ENCODE measurements at places on chromosomes 11 and 22. TPM values are rescaled to one million over a fixed set of nuclear protein-coding genes. Genes with fewer than 3 reads are reported as not detected.
A peak's percentile ranks its signal among the peaks of the same experiment; 100 is the strongest.

Gene FBLN1
- 5.2 TPM for total RNA-seq

Gene HBD
- 8.8 TPM for total RNA-seq

Gene C22orf42
- total RNA-seq, result not detected

Gene GSC2
- not detected for total RNA-seq

Gene FOLR1
- not detected for total RNA-seq

Gene OR56A1
- not detected for total RNA-seq

Gene KCNK7
- total RNA-seq, result 1.1 TPM

DNA sequence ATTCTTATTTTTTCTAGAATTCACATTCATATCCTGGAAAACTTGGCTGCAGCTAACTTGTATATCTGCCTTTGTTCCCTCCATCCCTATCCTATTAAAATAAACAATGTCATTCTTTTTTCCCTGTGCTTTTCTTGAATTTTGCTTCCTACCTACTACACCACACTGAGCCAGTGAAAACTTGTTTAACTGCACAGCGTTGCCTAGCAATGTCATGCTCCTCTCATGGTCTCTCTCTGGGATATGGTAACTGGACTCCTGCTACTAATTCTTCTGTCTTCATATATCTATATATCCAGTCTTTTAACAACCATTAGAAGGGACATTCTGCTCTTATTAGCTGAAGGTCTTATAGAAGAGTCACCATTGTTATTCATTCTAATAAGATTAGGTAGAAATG is 434.4 kb downstream of the METTL15 start:
- no peak for DNase-seq

- DNase-seq, result no peak
Measured at GRCh38 chr22:50141891-50142363, 28.6 kb upstream of the PANX2 start.

DNA sequence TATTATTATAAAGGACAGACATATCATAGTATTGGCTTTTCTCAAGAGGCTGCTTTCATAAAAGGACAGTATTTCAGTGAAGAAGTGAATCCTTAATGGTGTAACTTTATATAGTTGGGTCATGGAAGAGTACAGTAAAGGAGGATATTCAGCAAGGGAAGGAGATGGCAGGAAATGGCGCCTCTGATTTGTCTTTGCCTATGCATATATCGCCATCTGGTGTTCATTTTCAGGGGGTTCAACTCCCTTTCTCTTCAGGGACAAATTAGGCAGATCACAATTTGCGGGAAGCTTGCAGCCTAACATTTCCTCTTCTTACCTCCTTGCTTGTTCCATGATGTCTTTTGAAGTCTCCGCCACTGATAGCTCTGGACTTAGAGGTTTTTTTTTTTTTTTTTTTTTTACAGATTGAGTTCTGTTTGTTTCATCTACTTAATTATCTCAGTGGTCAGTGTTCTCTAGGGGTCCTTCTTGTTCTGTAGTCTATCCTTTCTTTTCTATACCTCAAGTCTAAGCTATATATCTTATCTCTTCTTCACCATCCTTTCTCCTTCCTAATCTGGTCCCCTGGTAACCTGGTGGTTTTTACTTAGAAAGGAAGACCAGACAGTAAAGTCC is 21.8 kb upstream of the RRM1 start:
- no peak for DNase-seq

DNA sequence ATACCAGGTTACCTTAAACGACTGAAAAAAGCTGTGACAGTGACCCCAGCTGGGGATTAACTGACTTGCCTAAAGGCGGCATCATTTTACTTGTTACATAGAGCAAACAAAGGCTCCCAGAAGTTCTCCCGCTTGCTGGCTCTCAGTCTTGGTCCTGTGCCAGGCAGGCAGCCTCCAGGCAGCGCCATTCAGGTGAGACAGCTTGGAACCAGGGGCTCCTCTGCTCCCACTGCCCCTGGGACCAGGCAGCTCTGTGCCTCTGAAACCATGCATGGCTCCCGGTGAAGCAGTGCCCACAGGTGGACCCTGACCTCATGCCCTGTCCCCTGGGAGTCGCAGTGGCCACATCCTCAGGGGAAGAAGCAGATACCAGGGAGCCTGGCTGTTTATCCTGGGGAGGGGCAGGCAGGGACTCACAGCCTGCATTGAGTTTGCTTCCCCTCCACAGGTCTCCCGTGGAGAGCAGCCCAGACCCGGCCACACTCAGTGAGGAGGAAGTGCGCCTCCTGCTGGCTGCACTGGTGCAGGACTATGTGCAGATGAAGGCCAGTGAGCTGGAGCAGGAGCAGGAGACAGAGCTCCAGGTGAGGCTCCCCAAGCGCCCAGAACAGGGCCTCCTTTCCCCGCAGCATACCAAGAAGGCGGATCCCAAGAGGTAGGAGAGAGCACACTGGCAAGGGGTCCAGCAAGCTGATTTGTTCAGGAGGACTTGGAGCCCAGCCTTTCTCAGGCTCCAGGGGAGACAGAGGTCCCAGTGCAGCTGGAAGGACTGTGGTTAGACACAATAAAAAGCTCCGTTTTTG is 15.6 kb upstream of the CYP2R1 start:
- DNase-seq, result peak; percentile 96

DNA sequence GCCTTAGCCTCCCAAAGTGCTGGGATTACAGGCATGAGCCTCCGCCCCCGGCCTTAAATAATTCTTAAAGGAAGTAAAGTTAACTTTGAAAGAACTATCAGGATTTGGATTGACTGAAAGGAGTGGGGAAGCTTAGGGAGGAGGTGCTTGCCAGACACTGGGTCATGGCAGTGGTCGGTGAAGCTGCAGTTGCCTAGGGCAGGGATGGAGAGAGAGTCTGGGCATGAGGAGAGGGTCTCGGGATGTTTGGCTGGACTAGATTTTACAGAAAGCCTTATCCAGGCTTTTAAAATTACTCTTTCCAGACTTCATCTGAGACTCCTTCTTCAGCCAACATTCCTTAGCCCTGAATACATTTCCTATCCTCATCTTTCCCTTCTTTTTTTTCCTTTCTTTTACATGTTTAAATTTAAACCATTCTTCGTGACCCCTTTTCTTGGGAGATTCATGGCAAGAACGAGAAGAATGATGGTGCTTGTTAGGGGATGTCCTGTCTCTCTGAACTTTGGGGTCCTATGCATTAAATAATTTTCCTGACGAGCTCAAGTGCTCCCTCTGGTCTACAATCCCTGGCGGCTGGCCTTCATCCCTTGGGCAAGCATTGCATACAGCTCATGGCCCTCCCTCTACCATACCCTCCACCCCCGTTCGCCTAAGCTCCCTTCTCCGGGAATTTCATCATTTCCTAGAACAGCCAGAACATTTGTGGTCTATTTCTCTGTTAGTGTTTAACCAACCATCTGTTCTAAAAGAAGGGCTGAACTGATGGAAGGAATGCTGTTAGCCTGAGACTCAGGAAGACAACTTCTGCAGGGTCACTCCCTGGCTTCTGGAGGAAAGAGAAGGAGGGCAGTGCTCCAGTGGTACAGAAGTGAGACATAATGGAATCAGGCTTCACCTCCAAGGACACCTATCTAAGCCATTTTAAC is at the start of gene NNMT:
NNMT (plus strand) TSS at position 724 of the 929 bp plus-strand sequence; CDS start at position 882, 158 bp downstream.
- DNase-seq, result no peak

GRCh38 chr11:118918686-118919280 is 6.9 kb downstream of the BCL9L start:
- no peak for DNase-seq

DNA sequence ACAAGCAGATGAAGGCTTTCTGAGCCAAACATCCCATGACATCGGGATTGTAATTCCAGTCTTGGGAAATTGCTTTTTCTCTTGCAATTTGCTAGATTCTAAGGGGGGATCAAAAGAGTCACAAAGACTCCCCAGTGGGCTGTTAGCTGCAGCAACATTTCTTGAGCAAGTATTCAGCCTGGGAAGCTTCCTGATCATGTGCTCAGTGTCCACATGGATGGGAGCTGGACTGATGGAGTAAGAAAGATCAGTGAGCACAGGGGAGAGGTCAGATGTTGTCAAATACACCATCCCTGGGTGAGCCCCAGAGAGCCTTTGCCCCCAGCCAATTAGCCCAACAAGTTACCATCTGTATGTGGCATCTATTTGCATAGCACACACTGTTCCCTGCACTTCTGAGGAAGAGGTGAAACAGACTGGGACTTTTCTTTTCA is 10.2 kb upstream of the GRK3 start:
- DNase-seq, result no peak

DNA sequence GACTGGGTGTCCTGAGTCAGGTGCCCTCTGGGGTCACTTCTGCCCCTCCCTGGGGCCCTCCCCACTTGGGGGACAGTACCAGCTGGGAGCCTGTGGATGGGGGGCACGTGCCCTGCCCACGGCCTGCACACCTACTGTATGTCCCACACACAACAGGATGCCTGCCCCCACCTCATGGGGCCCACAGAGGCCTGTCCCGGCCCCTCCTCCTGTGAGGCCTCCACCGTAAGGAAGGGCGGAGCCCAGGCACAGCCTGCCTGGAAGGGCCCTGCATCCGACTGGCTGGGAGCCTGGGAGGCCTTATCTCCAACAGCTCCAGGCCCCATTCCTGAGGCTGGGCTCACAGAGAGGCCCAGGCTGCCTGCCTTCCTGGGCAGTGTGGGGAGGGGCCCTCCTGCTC is 47.8 kb downstream of the BRSK2 start:
- peak; percentile 86 for DNase-seq

DNA sequence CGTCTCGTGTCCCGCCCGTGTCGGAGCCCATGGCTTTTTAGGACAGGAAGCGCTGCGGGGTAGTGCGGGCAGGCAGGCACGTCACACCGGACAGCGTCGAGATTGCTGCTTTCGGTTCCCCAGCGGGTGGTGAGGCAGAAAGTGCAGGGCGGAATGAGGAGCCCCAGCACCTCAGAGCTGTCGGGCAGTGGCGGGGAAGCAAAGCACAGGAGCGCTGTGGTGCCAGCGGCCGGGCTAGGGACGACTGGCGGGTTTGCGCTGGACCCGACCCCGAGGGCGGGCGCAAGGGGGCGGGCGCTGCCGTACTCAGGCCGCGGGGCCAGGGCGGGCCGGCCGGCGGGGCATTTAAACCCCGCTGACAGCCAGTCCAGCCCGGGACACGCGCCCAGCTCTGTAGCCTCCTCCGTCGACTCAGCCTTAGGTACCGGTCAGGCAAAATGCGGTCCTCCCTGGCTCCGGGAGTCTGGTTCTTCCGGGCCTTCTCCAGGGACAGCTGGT is at the start of gene SLC37A2:
SLC37A2 (plus strand) TSS at position 375 of the 498 bp plus-strand sequence; CDS start at position 438, 63 bp downstream.
- DNase-seq, result peak; percentile 93
